ENCODE measurements at places on chromosomes 5 and 9.

DNA sequence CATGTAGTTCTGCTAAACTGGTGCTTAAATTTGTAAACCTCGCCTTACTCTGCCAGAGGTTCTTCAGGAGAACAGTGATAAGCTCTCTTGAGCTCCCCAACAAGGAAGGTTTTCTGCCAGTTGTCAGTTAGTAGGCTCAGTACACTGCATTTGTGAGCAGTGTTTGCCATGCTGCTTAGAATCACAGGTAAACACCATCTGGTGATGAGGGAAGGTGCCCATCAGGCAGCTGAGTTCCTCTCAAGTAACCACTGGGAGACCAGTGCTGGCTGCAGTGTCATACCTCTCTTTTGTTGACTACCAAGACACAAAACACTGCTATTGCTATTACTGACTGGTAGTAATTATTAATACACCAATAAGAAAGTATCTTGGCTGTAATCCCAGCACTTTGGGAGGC is 186.2 kb upstream of the OTULINL start:
- no peak for DNase-seq

GRCh38 chr5:95583992-95584391 is 29.1 kb downstream of the ARSK start:
- no peak for DNase-seq

GRCh38 chr5:89243611-89244010 is 360.6 kb upstream of the MEF2C start:
- no peak for DNase-seq

GRCh38 chr5:10981932-10982331 is 220.9 kb upstream of the DAP start:
- no peak for DNase-seq

DNA sequence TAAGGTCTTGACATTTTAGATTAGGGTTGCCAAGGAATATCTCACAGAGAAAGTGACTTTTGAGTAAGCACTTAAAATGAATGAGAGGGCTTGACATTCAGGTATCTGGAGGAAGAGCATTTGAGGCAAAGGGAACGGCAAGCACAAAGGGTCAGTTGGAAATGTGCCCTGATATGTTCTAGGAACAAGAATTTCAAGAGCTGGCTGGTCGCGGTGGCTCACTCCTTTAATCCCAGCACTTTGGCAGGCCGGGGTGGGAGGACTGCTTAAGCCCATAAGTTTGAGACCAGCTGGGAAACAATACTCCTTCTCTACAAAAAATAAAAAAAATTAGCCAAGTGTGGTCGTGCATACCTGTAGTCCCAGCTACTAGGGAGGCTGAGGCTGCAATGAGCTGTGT is 16.5 kb downstream of the KIAA1958 start:
- no peak for DNase-seq

- no peak for DNase-seq
These were observed 12.0 kb upstream of the ACSL6 start for GRCh38 chr5:132023258-132024116.

GRCh38 chr5:132708645-132709044 is 28.7 kb downstream of the KIF3A start:
- no peak for DNase-seq

- DNase-seq: peak; percentile 60
These were observed 197.6 kb downstream of the KDM4C start for GRCh38 chr9:6955251-6955921.

DNA sequence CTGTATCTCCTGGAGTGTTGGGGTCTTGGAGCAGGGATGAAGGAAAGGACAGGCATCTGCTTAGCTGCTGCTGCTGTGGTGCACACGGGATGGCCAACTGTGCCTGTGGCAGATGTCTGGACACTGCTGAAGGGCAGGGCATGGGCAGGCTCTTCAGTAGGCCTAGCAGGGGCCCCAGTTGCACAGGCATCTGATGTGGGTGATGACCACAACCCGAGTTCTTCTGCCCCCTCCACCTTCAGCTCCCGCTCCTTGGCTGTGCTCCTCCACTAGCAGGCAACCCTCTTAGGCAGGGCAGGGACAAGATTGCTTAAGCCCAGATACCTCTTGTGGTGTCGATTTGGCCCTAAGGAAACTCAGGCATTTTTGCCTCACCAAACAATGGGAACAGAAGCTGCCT is 9.0 kb upstream of the MEGF10 start:
- DNase-seq: no peak

DNA sequence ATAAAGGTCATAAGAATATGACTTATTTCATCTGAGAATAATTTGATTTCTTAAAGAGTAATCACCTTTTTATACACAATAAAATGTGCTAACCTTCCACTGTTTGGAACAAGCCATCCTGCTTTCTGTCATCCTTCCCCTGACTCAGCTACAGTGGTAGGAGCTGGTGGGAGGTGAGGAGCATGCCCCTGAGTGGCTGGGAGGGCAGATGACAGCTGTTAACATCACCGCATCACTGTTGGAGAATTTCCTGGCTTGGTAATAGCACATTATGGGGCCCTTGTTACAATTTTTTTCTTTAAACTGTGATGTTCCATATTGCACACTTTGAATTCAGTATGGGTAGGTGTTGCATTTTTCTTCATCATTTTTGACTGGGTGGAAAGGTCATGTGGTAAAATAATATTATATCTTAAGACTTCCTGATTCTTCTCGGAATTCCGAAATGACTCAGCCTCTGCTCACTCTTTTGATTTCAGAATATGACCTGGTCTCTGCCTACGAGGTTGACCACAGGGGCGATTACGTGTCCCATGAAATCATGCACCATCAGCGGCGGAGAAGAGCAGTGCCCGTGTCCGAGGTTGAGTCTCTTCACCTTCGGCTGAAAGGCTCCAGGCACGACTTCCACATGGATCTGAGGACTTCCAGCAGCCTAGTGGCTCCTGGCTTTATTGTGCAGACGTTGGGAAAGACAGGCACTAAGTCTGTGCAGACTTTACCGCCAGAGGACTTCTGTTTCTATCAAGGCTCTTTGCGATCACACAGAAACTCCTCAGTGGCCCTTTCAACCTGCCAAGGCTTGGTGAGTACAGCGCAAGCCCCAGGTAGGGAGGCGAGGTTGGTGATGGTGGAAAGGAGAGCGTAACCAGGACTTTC is 5.8 kb downstream of the ADAMTS16 start:
- DNase-seq: no peak

GRCh38 chr5:176697267-176697933 is 50.1 kb downstream of the TSPAN17 start:
- DNase-seq: no peak

GRCh38 chr9:70013598-70014196 is 30.0 kb upstream of the MAMDC2 start:
- DNase-seq: peak; percentile 15

DNA sequence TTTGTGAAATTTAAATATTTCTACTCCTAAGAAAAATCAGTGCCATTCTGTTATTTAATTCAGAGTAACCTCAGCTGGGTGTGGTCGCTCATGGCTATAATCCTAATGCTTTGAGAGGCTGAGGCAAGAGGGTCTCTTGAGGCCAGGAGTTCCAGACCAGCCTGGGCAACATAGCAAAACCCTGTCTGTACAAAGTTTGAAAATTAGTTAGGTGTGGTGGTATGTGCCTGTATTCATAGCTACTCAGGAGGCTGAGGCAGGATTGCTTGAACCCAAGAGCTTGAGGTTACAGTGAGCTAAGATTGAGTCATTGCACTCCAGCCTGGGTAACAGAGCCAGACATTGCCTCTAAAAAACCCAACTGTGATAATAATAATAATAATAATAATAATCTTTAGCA is 44.8 kb upstream of the CNTLN start:
- no peak for DNase-seq

DNA sequence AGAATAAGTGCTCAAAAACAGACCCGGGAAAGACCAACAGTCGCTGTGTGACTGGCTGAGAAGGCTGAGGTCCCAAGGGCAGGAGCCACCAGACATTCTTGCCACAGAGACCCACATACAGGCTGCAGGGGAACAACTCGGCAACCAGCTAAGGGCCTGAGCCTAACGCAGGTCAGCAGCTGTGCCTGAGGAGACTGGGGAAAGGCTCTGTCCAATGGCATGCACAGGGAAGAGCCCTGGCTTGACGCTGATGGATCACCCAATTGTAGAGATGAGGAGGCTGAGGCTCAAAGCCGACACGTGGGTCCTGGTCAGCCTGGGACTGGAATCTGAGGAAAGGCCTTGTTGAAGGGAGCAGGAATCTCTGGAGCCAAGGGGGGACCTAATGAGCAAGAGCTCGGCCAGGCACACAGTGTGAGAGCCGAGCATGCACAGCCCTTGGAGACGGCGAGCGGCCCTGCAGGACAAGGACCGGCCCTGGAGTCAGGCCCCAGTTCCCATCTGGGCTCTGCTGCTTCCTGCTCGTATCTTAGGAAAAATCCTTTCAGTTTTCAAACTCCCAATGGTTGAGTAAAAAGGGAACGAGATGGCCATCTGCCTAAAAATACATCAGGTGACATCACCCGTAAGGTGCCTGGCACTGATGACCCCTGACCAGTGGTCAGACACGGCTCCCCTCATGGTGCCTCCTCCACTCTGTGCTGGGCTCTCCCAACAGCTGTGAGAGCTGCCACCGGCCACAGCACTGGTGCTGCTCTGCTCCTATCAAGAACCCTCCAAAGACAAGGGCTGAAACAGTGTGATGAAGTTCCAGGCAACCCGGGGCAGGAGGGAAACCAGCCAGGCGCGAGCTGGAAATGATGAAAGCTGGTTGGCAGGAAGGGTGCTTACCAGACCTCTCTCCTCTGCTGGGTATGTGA is 16.4 kb downstream of the LMAN2 start:
- no peak for DNase-seq

- no peak for DNase-seq
These were observed 279.1 kb downstream of the HSPA4 start for GRCh38 chr5:133330956-133331355.

- DNase-seq: no peak
These were observed 324 bp downstream of the LPCAT1 start for GRCh38 chr5:1523480-1523792.

GRCh38 chr5:151236888-151237287 is 13.0 kb upstream of the CCDC69 start:
- no peak for DNase-seq

- DNase-seq: peak; percentile 60
These were observed 169.1 kb downstream of the YTHDC2 start for GRCh38 chr5:113682497-113683136.

DNA sequence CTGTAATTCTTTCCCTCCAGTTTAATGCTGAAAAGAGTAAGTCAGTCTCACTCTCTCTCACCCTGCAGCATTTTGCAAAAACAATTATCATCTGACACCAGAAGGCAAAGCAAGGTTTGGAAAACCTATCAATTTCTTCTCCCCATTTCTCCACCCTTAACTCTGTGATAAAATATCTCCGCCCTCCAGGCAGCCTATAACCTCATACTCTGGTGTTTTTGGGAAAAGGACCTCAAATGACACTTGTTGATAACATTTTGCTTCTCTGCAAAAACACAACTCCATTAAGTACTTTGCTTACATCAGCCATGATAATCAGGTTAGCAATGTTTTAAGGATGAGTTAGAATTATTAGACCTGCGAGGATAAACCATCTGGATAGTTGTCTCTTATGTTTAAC is 2.3 kb downstream of the ANKH start:
- DNase-seq: no peak

DNA sequence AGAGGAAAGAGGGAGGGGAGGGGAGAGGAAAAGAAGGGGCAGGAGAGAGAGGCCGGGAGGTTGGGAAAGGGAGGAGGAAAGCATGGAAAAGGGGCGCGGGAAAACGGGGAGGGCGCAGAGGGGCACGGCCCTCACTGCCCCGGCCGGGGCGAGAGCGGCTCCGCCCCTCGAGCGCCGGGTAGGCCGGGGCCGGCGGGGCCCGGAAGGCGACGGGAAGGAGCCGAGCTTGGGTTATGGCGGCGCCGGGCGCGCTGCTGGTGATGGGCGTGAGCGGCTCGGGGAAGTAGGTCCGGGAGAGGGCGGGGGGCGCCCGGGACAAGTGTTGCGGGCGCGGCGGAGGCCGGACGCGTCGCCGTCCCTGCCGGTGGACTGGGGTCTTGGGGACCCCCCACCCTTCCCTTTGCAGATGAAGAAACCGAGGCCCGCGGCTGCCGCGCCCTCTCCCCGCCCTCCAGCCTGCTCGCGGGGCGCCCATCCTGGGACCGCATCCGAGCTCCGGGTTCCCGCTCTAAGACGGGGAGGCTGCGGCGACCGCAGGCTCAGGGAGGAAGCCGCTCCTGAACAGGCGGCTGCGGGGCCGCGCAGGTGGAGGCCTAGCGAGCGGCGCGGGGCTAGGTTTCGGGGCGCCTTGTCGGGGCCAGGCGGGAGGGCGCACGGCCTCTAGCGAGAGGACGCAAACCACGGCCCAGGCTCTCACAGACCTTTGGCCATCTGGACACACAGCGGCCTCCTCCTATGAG is at the start of gene IDNK:
Gene IDNK (plus strand): TSS at position 205 of the 740 bp plus-strand sequence. CDS start 29 bp downstream, at position 234.
- peak; percentile 93 for DNase-seq

DNA sequence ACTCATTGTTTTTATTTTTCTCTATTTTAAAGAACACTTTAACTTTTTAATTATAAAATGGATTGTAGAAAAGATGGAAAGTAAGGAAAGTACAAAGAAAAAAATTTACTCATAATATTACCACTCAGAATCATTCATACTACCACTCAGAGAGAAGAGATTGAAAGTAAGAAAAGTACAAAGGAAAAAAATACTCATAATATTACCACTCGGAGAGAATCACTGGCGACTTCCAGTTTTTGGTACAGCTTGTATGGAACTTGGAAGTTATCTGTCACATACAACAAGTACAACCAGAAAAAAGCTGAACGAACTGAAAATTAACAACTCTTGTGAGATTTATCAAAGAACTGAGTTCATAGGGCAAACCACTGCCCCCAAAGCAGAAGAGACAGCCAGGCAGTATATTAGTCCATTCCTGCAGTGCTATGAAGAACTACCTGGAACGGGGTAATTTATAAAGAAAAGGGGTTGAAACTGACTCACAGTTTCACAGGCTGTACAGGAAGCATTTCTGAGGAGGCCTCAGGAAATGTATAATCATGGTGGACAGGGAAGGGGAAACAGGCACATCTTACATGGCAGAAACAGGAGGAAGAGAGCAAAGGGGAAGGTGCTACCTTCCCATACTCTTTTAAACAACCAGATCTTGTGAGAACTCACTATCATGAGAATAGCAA is 183.9 kb downstream of the SMARCA2 start:
- DNase-seq: no peak

DNA sequence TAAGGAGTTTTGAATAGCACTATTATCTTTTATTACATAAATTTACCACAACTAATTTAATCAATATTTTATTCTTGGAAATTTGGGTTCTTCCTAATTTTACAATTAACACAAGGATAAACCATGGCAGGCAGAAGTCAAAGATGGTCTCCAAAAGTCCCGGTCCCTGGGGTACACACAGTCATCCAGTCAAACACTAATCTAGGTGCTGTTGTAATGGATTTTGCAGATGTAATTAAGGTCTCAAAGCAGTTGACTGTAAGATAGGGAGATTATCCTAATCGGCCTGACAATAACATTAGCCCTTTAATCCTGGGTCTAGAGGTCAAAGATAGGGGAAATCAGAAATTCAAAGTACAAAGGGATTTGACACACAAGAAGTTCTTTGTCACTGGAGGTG is 57.5 kb upstream of the HTR1A start:
- DNase-seq: no peak

DNA sequence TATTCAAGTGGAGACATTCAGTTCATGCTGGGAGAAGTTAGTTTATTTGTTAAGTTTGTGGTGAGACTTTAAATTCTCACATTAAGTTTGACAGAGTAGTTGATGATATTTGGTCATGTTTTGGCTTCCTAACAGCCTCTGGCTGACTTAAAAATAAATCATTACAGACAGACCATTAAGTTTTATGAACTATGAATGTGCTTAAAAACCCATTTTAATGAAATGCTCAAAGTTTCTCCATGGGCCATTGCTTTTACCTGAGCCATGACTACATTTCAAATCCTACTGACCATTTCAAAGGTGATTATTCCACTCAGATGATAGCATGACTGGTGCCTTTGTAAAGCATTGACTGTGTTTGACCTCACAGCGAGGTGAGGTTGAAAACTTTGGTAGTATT is 192.7 kb downstream of the LRRC70 start:
- DNase-seq: no peak

- no peak for DNase-seq
These were observed 431 bp downstream of the TMOD1 start for GRCh38 chr9:97501972-97502221.

Measured in eye (tissue), 1 donor.